Putamen (tissue), 1 donor: ENCODE measurements at places on chromosomes 5 and 9.

GRCh38 chr9:127505396-127506116 lies 54.2 kb downstream of the LRSAM1 start:
- DNase-seq, result no peak

DNA sequence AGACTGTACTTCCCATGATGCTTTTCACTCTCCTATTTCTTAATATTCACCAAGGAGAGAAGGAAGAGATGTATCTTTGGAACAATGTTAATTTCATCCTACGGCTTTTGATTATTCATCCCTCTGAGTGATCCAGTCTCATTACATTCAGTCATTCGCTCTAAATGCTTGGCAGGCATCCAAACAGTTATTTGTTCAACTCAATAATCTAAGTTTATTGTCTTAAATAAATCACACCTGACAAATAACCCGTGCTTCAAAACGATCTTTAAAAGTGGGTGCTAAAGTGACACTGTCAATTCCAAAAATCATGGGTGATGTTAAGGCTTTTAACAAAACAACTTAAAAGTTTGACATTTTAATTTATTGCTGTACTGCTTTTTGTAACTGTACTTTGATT lies 233.1 kb downstream of the RASEF start:
- DNase-seq, result no peak

DNA sequence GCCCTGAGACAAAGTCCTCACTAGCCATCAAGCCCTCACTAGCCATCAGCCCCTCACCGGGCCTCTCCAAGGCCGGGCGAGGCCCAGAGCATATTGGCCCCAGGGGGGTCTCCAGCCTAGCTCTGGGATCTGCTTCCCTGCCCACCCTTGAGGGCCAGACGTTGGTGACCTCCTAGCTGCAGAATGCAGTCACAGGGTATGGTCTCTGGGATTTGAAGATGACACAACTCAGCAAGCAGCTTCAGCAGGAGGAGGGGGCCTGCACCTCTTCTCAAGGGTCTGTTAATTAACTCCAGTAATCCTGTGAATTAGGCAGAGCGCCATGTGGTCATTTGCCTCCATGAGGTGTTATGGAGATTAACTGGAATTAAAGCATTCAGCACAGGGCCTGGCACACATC lies 116.9 kb upstream of the SPOCK1 start:
- no peak for DNase-seq

GRCh38 chr9:93260263-93261066 lies 76.5 kb downstream of the WNK2 start:
- DNase-seq, result no peak

DNA sequence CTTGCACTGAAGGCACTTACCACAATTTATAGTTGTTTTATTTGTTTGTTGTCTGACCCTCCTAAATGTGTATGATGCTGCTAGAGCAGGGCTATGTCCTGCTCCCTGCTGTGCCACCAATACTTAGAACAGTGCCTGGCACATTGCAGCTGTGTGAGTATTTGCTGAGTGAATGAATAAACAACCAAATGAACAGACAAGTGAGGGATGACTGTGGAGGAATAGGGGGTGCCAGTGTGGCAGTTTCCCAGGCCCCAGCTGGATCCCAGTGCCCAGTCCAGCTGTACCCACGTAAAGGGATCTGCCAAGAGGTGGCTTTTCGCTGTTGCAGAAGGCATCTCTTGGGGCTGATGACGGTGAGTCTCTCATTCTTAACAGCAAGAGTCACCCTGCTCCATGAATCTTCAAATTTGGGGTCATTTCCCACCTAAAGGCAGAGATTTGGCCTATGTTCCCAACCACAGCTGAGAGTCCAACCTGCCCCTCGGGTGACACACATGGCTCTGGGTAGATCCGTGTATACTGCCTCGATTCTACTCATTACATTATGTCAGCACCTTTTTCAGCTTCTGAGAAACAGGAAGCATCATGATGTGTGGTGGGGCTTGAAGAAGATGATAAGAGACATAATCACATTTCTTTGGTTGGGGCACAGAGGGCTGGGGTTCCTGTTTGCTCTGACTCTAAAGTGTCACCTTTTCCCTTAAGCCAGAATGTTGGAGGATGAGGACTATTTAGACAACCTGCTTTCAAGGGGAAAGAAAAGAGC lies 14.3 kb downstream of the IL5 start:
- peak; percentile 19 for DNase-seq

DNA sequence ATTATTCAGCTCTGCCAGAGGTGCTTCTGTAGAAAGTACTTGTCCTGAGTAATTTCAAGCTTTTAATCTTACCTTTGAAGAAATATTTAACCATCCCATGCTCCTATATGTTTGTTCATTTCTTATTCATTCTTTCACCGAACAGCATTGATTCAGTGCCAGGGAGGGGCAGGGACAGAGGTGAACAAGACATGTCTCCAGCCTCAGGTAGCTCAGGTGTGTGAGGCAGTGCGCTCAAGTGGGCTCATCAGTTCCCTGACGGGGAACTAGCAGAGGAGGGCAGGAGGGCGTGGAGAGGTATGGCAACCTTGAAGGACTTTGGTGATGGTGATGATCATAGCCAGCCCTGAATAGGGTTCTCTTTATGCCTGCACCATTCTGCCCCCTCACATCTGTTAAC lies 25.9 kb downstream of the ERGIC1 start:
- DNase-seq, result no peak

- DNase-seq, result no peak
These were observed 250.5 kb downstream of the BNC2 start for GRCh38 chr9:16619914-16620520.

GRCh38 chr5:1322036-1322900 lies 22.6 kb downstream of the CLPTM1L start:
- no peak for DNase-seq

DNA sequence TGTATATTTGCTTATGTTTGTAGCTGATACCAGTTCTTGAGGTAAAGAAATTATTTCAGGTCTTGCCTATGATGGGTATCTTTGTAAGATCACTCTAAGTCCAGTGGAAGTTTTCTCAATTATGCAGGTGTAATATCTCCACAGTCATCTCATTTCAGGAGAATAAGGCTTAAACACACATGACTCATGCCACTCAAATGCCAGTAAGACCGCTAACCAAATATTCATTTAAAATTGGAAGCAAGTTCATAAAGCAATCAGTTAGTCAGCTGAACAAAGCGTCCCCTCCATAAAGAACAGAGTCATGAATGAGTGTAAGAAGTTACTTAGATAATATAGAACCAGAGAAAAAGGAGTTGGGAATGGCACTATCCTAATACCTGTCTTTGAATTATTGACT lies 248.7 kb downstream of the LURAP1L start:
- no peak for DNase-seq
